Stimulated activated CD4-positive, alpha-beta T cell treated with anti-CD3 and anti-CD28 coated beads, Interleukin-1b, Interleukin-23, amount 100 ng/mL, for 4 hours (primary cell): ENCODE measurements at places on chromosomes 12 and 14.

- no peak for DNase-seq
These were observed 36.4 kb upstream of the AEBP2 start for GRCh38 chr12:19402743-19403431.

DNA sequence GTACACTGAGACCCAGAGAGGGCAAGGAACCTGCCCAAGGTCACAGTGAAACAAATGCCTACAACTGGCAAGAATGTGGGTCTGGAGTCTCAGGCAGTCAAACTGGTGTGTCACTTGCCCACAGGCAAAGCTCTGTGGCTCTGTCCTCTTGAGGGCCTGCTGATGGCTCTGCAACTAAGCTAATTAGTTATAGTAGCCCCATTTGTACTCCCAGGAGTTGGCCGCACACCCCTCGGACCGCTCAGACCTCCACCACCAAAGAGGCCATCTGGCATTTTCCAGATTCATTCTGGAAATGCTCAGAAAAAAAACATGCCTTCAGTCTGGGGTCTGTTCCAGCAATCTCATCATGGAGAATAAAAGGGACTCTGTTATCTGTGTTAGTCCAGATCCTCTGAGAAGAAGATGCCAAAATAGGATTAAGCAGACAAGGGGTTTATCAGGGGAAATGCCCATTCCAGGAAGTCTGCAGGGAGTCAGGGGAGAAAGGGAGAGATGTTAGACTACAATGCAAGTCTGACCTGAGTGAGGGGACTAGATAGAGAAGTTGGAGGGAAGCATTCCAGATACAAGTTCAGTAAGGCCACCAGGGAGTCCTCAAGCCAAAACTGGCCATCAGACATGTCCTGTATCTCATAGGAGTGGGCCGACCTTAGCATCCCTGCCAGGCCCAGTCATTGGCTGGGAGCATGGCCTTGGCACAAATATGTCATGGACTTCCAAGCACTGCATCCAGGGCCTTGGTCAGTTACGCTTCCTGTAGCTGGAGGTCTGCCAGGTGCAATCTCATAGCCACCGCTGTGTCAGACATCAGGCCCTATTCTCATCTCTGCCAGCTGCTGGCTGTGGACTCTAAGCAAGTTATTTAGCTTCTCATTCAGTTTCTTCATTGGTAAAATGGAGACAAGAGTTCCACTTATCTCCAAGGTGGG, 15.4 kb upstream of the OAS1 start:
- DNase-seq: no peak

- no peak for DNase-seq
These were observed 179.9 kb downstream of the BTG1 start for GRCh38 chr12:91965781-91966180.

GRCh38 chr14:24848102-24848790, 201.7 kb downstream of the STXBP6 start:
- DNase-seq: no peak

DNA sequence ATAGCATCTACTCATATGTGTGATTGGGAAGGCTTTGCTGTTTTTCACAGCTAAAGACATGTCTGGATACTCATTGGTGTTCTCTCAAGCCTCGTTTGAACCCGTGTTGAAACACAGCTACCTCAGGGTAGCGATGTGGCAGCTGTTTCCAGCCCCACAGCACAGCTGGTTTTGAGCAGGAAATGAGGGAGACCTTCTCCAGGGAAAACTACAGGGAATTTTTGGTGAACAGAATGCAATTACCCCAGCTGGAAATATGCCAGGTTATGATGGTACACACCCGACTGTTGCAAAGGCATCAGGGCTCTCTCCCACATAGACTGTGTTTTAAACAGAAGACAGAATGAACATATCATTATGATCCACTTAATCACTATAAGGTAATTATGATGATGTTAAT, 828.9 kb downstream of the VRK1 start:
- no peak for DNase-seq

- no peak for DNase-seq
These were observed 6.8 kb downstream of the CEP170B start for GRCh38 chr14:104871656-104872468.

DNA sequence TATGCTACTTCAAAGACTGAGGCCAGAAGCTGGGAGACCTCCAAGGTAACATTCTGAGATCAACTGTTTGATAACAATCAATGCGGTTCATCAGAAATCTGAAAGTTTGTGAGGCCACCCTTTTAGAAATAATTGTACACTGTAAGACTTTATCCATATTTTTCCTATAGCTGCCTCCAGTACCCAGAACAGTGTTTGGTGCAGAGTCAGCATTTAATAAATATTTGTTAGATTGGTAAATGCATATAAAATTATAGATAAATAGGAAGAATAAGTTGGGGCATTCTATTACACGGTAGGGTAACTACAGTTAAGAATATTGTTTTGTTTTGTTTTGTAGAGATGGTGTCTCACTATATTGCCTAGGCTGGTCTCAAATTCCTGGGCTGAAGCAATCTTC, 141.4 kb downstream of the C12orf42 start:
- no peak for DNase-seq

- no peak for DNase-seq
These were observed 37.3 kb downstream of the AKAP6 start for GRCh38 chr14:32366256-32366879.

- no peak for DNase-seq
These were observed 13.8 kb downstream of the TSPAN9 start for GRCh38 chr12:3091038-3091319.

DNA sequence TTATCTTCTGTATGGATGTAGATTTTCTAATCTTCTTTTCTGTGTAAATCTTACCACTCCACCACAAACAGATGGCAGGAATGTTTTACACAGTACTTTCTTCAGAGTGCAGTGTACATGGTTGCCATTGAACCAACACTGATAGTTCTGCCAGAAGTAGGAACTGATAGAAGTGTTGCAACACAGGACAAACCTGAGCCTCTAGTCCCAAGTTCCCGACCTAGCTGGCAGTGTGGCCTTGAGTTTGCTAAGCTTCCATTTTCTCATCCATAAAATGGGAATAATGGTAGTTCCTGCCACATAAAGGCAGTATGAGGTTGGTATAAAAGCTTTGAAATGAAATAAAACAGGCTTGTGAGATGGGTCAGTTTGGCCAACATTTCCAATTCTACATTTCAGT, 50.8 kb upstream of the SAV1 start:
- DNase-seq: no peak

DNA sequence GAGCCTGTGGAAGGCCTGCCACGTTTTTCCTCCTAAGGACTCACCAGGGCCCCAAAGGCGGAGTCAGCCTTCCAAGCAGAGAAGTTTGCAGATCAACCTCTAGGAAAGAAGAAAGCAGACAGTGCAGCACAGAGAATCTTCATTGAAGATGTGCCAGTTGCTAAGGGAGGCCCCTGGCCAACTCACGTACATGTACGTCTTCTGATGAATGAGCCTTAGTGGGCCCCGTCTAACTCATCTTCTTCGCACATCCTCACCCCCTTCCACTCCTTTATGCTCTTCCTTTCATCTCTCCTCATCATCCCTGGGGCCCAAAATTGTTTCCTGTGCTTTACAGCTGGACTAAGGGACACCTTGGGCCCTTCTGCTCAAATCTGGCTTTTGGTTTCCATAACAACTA, 703.0 kb upstream of the TBX3 start:
- DNase-seq: no peak

GRCh38 chr12:97397008-97397407, 65.6 kb upstream of the RMST start:
- DNase-seq: no peak

GRCh38 chr12:106136263-106136662, 2.5 kb downstream of the NUAK1 start:
- peak; percentile 75 for DNase-seq

DNA sequence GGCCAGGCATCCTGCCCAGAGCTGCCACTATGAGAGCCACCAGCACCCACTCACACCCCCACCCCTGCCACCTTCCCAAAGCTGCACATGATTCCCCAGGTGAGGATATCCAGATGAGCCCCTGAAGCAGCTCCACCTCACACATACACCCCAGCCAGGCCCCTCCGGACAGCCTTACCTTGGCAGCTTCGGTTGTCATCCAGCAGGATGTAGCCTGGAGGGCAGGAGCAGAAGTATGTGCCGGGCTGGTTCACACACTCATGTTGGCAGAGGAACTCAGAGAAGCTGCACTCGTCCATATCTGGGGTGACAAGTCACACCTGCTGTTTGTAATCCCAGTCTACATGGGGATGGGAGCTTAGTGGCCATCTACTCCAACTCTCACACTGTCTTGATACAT, 15.4 kb upstream of the TC2N start:
- DNase-seq: no peak

DNA sequence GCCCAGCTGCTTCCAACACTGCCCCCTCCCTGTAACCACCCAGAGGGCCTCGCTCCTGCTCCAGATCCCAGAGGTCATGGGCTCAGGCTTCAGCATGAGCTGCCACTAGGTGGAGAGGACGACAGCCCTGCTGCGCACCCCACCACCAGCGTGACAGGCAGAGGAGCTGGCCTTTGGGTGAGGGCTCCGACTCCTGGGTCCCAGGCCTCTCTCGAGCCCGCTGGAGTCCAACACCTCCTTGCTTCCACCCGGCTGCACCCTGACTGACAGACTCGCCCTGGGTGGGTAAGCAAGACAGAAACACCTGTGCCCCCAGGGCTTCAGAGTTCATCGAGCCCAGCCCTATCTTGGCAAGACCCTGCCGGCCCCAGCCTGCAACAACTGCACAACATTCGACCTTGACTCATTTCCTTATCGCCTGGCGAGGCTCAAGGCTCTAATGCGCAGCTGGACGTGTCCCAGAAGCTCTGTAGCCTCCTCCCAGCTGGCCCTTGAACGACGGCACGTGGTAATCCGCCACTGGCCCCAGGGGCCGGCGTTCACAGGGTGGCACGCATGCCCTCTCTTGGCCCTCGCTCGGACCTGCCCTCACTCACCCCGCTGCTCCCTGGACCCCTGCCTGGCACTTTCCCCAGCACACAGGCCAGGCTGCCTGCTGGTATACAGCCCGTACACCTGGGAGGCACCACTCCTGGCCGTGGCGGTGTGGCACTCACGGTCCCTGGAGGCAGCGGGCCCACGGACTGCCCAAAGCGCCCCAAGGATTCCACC, 28.0 kb downstream of the VPS37B start:
- DNase-seq: no peak

DNA sequence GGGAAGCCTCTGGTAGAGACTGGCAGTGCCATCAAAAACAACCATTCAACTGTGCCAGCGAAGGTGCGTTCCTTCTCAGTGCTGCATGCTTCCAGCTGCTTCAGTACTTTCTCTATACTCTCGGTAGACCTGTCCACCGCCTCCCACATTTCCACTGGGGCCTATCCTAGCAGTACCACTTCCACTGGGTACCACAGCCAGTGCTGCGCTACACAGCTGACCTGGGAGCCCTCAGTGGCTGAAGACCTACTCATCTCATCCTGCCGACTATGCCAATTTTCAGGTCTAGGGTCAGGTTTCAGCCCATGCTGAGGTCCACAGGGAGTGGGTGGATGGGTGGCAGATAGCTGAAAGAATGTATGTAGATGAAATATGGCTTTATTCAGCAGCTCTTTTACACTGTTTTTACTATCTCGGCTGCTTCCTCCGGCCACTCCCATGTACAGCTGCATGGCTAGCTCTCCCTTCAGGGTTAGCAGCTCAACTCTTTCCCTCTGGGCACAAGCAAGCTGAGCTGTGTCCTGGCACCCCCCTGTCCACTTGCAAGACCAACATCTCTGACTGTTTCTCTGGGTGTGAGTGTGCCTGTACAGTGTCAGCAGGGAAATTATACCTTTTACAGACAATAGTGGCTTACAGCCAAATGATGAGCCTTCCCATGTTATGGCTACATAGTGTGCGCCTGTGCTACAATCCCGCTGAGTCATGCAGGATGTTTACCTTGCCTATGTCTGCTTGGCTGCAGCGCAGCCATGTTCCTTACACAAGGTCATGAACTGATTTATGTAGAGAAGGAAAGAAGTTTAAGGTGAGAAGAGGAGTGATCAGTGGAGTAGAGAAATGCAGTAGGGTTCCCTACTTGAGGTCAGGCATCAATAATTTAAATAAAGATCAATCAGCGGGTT, 125.7 kb upstream of the DDHD1 start:
- DNase-seq: no peak

GRCh38 chr14:56413721-56414120, 165.9 kb upstream of the TMEM260 start:
- DNase-seq: no peak

GRCh38 chr14:83455561-83455960, 1921.9 kb upstream of the SEL1L start:
- DNase-seq: no peak

GRCh38 chr12:88400302-88400701, 180.0 kb downstream of the KITLG start:
- no peak for DNase-seq
